ENCODE measurements at places on chromosomes 1 and 21.

- DNase-seq, result no peak
These were observed 227.3 kb upstream of the TMEM51 start for GRCh38 chr1:14926229-14926628.

DNA sequence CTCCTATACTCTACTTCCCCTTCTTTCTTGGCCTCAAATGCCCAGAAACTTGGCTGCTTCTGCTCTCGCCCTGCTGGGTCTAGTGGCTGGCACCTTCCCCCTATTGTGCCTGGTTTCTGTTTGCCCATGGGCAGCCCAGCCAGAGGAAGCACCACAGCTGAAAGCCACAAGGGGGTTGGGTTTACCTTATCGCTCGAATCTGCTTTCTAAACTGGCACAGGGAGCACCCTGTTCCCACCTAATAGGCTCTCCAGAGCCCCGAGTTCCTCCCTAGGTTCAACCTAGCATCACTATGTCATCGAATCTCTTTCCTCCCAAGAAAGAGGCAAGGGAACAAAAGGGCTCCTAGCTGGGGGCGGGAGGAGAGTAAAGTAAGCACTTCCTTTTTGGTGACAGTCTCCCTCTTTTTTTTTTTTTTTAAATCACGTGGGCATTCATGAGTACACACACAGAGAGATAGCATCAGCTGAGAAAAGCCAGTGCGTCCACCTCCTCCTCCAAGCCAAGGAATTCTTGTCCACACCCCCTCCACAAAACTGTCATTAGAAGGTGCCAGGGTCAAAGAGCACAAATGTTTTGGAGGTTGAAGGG lies 72.8 kb downstream of the PLEKHA6 start:
- peak; percentile 38 for DNase-seq

- peak; percentile 69 for DNase-seq
These were observed 44.7 kb upstream of the GOLT1A start for GRCh38 chr1:204258213-204259115.

- DNase-seq, result peak; percentile 78
These were observed 474.5 kb downstream of the PTPRC start for GRCh38 chr1:199113265-199113869.

GRCh38 chr1:29655945-29656850 lies 419.9 kb downstream of the PTPRU start:
- DNase-seq, result peak; percentile 30

DNA sequence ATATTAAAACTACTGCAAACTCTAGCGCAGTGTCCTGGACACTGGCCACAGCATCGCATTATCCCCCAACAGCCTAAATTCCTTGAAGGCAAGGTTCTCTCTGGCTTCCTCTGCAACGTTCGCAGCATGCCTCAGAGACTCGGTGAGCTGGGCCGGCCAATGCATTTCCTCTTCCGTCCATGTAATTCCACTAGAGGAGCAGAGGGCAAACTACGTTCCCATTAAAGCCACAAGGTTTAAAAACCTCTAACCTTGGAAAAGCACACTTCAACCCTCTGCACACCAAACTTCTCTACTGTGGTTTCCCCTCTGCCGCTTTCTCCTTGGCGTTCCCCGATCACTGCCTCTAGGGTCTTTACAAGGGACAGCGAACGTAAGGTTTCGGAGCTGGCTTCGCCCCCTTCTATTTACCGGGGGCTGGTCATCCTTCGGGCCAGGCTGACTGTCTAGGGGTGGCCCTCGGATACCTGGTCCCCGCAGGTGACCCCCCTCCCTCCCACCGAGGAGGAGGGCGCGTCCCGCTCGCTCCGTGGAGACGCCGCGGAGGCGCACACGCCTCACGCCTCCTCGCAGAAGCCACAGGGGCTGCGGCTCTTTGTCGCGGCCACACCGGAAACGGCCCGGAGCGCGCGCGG lies 456 bp upstream of the SMYD2 start:
- DNase-seq, result peak; percentile 31

DNA sequence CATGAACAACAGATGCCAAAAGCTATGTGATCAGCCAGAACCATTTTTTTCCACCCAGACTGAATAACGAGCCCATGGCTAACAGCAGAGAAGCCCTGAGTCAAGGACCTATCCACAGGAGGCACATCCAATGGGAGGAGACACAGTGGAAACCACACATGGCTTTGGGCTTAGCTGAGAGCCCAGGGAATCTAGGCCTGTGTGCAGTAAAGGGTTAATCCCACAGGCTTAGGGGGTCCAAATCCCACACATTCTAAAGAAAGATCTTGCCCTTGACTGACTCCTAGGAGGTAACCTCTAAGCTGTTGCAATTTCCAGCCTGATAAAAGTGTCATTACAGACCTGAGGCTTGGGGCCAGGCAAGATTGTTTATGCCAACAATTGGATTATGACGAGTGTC lies 194.5 kb downstream of the DSCAM start:
- DNase-seq, result no peak

GRCh38 chr1:55893155-55893554 lies 678.0 kb upstream of the USP24 start:
- no peak for DNase-seq
